Lower lobe of right lung (tissue), 2 donors: ENCODE measurements at places on chromosomes 2 and 18. TPM values are rescaled to one million over a fixed set of nuclear protein-coding genes. Genes with fewer than 3 reads are reported as not detected.

DNA sequence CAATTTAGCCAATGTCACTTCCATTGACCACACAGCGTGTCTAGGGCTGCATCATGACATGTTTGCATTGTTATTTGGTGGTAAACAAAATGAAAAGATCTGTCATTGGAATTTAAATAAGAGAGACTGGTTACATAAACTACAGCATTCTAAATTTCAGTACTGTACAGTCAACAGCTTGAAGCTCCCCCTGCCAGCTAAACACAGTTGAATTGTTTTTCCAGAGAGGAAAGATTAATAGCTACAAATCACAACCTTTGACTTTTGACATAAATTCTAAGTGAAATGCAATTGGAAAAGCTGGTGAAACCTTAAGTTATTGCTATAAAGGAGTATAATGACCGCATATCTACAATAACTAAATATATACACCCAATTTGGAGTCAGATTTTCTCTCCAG is 1600.0 kb upstream of the ACVR2A start:
- H3K27ac ChIP-seq = no peak overlapping the region
- no peak for DNase-seq
- H3K4me1 ChIP-seq = no peaks in the 10 kb centered on the region
- no peak overlapping the region for H3K4me3 ChIP-seq
- H3K36me3 ChIP-seq = no peaks in the 10 kb centered on the region

- H3K4me1 ChIP-seq = no peaks in the 10 kb centered on the region
- no peaks in the 10 kb centered on the region for H3K36me3 ChIP-seq
- no peak overlapping the region for H3K27ac ChIP-seq
- H3K4me3 ChIP-seq = no peak overlapping the region
- no peak for DNase-seq
These were observed 512.0 kb downstream of the CMPK2 start for GRCh38 chr2:6353669-6354068.

- peaks cover 12% of the 10 kb centered on the region for H3K4me1 ChIP-seq
- peak within 1 kb of the TSS; percentile 18 for H3K27ac ChIP-seq
- no peak for DNase-seq
- no peaks in the 10 kb centered on the region for H3K36me3 ChIP-seq
These were observed at the start of gene ESPNL for GRCh38 chr2:238100049-238100820. Gene ESPNL (plus strand): TSS chr2:238100340. CDS start chr2:238100420, 80 bp downstream.

The RFTN2 gene
- total RNA-seq = 4.3 TPM

- H3K36me3 ChIP-seq = no peaks in the 10 kb centered on the region
- H3K4me1 ChIP-seq = no peaks in the 10 kb centered on the region
- no peaks in the 10 kb centered on the region for H3K27me3 ChIP-seq
- no peak overlapping the region for H3K27ac ChIP-seq
- no peak for DNase-seq
These were observed 86.8 kb upstream of the PXDN start for GRCh38 chr2:1830936-1831619.

DNA sequence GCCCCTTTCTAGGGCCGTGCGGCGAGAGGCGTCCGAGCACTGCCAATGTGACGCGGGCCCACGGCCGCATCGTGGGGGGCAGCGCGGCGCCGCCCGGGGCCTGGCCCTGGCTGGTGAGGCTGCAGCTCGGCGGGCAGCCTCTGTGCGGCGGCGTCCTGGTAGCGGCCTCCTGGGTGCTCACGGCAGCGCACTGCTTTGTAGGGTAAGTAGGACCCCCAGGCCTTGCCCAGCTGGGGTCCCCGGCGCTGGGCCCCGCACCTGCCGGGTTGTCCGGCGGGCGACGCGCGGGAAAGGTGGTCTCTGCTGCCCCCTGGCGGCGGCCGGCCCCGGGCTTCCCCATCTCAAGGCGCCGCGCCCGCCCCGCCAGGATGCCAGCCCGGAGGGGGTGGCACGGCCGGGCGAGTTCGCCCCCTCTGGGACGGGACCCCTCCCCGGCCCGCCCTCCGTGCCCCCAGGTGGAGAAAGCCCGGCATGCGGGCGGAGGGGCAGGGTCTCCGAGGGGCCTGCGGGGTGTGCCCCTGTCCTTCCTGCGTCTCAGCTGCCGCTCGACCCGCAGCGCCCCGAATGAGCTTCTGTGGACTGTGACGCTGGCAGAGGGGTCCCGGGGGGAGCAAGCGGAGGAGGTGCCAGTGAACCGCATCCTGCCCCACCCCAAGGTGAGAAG is 1.9 kb downstream of the PRSS56 start:
- no peaks in the 10 kb centered on the region for H3K36me3 ChIP-seq
- no peak overlapping the region for H3K27ac ChIP-seq
- peak; percentile 72 for DNase-seq
- H3K27me3 ChIP-seq = peaks cover 78% of the 10 kb centered on the region
- peaks cover 23% of the 10 kb centered on the region for H3K4me1 ChIP-seq

GRCh38 chr2:18899725-18900124 is 310.4 kb upstream of the NT5C1B start:
- no peak overlapping the region for H3K27ac ChIP-seq
- peaks cover 9% of the 10 kb centered on the region for H3K4me1 ChIP-seq
- no peaks in the 10 kb centered on the region for H3K27me3 ChIP-seq
- no peaks in the 10 kb centered on the region for H3K36me3 ChIP-seq
- H3K4me3 ChIP-seq = no peak overlapping the region

The REG1B gene
- total RNA-seq = not detected

- DNase-seq = no peak
- H3K36me3 ChIP-seq = no peaks in the 10 kb centered on the region
- H3K4me1 ChIP-seq = peaks cover 4% of the 10 kb centered on the region
- H3K4me3 ChIP-seq = no peak overlapping the region
- peaks cover 17% of the 10 kb centered on the region for H3K27me3 ChIP-seq
These were observed 26.4 kb downstream of the SPEG start for GRCh38 chr2:219461047-219461514.

The KCNIP3 gene
- total RNA-seq = 2.6 TPM

- H3K27ac ChIP-seq = no peak overlapping the region
- no peaks in the 10 kb centered on the region for H3K4me1 ChIP-seq
- no peak overlapping the region for H3K4me3 ChIP-seq
- no peak for DNase-seq
- no peaks in the 10 kb centered on the region for H3K27me3 ChIP-seq
- no peaks in the 10 kb centered on the region for H3K36me3 ChIP-seq
These were observed 303.5 kb upstream of the CELF4 start for GRCh38 chr18:37869051-37869450.

DNA sequence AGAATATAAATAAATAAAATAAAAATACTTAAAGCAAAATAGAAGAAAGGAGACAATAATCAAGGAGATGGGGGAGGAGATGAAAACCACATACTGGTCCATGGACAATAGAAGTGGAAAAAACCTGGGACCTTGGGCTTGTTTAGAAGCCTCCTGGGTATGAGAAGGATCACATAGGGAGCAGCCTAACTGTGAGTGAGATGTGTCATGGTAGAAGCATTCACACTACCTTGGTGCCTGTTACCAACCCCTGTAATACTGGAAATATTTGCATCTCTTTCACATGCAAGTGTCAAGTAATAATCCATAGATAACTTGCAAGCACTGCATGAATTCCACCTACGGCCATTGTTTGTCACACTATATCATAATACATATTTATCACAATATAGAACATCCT is 23.2 kb upstream of the RNF103 start:
- H3K4me1 ChIP-seq = no peaks in the 10 kb centered on the region
- no peak overlapping the region for H3K27ac ChIP-seq
- H3K36me3 ChIP-seq = no peaks in the 10 kb centered on the region
- no peak for DNase-seq
- H3K27me3 ChIP-seq = no peaks in the 10 kb centered on the region

GRCh38 chr18:29074147-29074546 is 897.2 kb upstream of the CDH2 start:
- no peak overlapping the region for H3K27ac ChIP-seq
- no peak for DNase-seq
- H3K4me3 ChIP-seq = no peak overlapping the region
- H3K27me3 ChIP-seq = no peaks in the 10 kb centered on the region
- H3K4me1 ChIP-seq = no peaks in the 10 kb centered on the region

The KYNU gene
- 30.6 TPM for total RNA-seq

The TDRD15 gene
- not detected for total RNA-seq

The CMPK2 gene
- 43.3 TPM for total RNA-seq

The ANO7 gene
- 1.3 TPM for total RNA-seq

The MARCO gene
- 491 TPM for total RNA-seq

DNA sequence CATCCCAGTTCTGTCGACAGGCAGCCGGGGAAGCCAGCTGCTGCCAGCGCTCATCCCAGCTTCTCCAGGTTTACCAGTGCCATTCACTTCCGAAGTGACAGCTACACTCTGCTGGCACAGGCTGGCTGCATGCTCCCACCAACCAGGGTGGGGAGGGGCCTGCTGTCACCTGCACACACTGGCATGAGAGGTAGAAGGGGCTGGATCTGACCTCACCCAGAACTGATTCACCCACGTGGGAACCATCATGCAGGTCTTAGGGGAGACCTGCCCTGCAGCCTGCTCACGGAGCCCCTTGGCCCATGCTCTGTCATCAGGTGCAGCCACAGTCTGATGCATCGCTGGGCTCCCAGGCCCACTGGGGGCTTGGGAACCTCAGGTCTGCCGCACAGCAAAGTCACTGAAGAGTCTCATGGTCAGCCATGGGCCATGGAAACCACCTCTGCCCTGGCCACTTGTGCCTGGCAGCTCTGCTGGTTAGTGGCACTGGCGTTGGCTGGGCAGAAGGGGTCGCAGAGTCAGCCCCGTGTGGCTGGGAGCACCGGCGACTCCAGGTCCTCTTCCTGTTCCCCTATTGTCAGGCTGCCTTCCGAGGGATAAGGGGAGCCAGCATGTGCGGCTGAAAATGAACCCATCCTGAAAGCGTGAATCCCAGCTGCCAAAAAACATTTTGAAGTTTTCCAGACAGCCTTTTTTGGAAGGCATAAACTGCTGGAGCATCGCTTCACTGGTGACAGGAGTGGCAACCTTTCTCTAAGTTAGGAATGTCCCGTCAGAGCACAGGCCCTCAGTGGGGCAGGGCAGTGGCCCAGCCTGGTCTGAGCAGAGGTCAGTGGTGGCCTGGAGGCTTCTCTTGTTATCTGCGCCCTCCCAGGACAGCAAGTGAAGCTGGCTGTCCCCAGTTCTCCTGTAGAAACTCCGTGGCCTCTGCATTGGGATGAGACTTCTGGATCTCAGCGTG is 157.8 kb downstream of the SEPTIN10 start:
- DNase-seq = no peak
- H3K27me3 ChIP-seq = no peaks in the 10 kb centered on the region
- H3K36me3 ChIP-seq = peaks cover 3% of the 10 kb centered on the region

The ALK gene
- total RNA-seq = 1.1 TPM

The RESP18 gene
- not detected for total RNA-seq

DNA sequence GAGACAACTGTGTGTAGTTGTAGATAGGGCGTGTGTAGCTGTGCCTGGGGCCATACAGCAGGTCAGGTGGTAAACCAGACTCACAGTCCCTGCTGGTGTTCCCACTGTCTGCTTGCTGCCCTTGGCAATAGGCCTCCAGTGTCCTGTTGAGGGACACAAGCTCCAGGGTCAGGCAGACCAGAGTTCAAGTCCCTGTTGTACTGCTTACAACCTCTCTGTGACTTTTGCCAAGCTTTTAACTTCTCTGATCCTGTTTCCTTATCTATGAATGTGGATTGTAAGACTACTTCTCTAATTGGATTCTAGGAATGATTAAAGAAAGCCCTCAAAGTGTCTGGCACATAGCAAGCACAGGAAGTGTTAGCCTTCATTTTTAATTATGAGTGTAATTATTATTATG is 68.6 kb downstream of the MERTK start:
- H3K4me3 ChIP-seq = no peak overlapping the region
- no peak overlapping the region for H3K27ac ChIP-seq
- no peaks in the 10 kb centered on the region for H3K4me1 ChIP-seq
- no peak for DNase-seq

- H3K27me3 ChIP-seq = no peaks in the 10 kb centered on the region
- DNase-seq = peak; percentile 84
- H3K27ac ChIP-seq = peak overlapping the region; percentile 98
- peaks cover 44% of the 10 kb centered on the region for H3K4me1 ChIP-seq
- peak overlapping the region; percentile 94 for H3K4me3 ChIP-seq
These were observed 553 bp downstream of the CNDP2 start for GRCh38 chr18:74496508-74497323.

- no peaks in the 10 kb centered on the region for H3K36me3 ChIP-seq
- H3K27ac ChIP-seq = no peak overlapping the region
- H3K27me3 ChIP-seq = peaks cover 9% of the 10 kb centered on the region
- H3K4me3 ChIP-seq = no peak overlapping the region
- peaks cover 7% of the 10 kb centered on the region for H3K4me1 ChIP-seq
These were observed 4.2 kb upstream of the MYO7B start for GRCh38 chr2:127531221-127531648.

- no peaks in the 10 kb centered on the region for H3K27me3 ChIP-seq
- DNase-seq = no peak
- no peak overlapping the region for H3K4me3 ChIP-seq
These were observed 43.5 kb downstream of the COX7A2L start for GRCh38 chr2:42317486-42317885.

DNA sequence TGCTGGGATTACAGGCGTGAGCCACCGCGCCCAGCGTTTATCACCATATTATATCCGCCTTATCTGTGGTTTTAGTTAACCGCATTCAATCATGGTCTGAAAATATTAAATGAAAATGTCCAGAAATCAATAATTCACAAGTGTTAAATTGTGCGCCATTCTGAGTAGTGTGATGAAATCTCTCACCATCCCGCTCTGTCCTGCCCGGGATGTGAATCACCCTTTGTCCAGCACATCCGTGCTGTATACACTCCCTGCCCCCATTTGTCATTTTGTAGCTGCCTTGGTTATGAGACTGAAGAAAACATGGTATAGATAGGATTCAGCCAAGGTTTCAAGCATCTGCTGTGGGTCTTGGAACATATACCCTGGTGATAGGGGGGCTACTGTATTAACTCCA is 70.7 kb downstream of the TIMM21 start:
- H3K27ac ChIP-seq = no peak overlapping the region
- DNase-seq = no peak
- H3K4me1 ChIP-seq = no peaks in the 10 kb centered on the region
- H3K27me3 ChIP-seq = no peaks in the 10 kb centered on the region
- no peak overlapping the region for H3K4me3 ChIP-seq
- H3K36me3 ChIP-seq = no peaks in the 10 kb centered on the region

The MYOM1 gene
- 5.0 TPM for total RNA-seq

The CCDC85A gene
- 17.0 TPM for total RNA-seq

GRCh38 chr2:199707593-199708185 is 143.3 kb downstream of the FTCDNL1 start:
- no peak for DNase-seq
- H3K4me1 ChIP-seq = no peaks in the 10 kb centered on the region
- no peaks in the 10 kb centered on the region for H3K36me3 ChIP-seq
- H3K27ac ChIP-seq = no peak overlapping the region
- H3K4me3 ChIP-seq = no peak overlapping the region

GRCh38 chr18:3625742-3626091 is 175.7 kb downstream of the TGIF1 start:
- peaks cover 20% of the 10 kb centered on the region for H3K4me1 ChIP-seq
- no peak for DNase-seq
- H3K27me3 ChIP-seq = no peaks in the 10 kb centered on the region
- H3K36me3 ChIP-seq = no peaks in the 10 kb centered on the region
- no peak overlapping the region for H3K27ac ChIP-seq
- no peak overlapping the region for H3K4me3 ChIP-seq

The DNAH7 gene
- total RNA-seq = 9.2 TPM

The OSBPL6 gene
- total RNA-seq = 7.9 TPM

- peaks cover 25% of the 10 kb centered on the region for H3K27me3 ChIP-seq
- peak within 1 kb of the TSS; percentile 75 for H3K4me3 ChIP-seq
- DNase-seq = peak; percentile 88
- peaks cover 16% of the 10 kb centered on the region for H3K4me1 ChIP-seq
These were observed at the start of gene CCDC85A for GRCh38 chr2:56183643-56184499. Gene CCDC85A (plus strand): TSS chr2:56183990. CDS start chr2:56184625, 635 bp downstream.
